ENCODE measurements at places on chromosomes 11 and 22.
A peak's percentile ranks its signal among the peaks of the same experiment; 100 is the strongest.

DNA sequence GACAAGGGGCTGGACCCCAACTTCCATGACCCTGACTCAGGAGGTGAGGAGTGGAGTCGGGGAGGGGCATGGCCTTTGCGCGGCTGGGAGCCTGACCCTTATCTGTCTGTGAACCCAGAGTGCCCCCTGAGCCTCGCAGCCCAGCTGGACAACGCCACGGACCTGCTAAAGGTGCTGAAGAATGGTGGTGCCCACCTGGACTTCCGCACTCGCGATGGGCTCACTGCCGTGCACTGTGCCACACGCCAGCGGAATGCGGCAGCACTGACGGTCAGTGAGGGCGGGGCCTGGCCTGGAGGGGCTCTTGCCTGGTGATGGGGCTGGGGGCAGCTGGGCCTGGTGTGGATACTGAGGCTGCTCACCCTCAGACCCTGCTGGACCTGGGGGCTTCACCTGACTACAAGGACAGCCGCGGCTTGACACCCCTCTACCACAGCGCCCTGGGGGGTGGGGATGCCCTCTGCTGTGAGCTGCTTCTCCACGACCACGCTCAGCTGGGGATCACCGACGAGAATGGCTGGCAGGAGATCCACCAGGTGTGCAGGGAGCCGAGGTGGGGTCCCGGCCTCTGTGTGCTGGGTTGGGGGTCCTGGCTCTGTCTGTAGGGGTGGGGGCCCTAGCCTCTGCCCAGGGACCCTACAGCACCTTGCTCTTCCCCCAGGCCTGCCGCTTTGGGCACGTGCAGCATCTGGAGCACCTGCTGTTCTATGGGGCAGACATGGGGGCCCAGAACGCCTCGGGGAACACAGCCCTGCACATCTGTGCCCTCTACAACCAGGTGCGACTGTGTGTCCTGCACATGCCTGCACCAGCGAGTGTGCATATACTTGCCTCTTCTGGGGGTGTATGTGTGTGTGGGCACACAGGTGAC lies 6.3 kb downstream of the SHANK3 start:
- DNase-seq = no peak

- DNase-seq = peak; percentile 98
Observed at GRCh38 chr22:23385678-23386631, 194.1 kb downstream of the IGLL1 start.

GRCh38 chr11:64681171-64681570 lies 41.8 kb downstream of the NRXN2 start:
- DNase-seq = no peak

- DNase-seq = no peak
Observed at GRCh38 chr11:2885017-2885677, 428 bp downstream of the CDKN1C start.

GRCh38 chr11:32388365-32388764 lies 47.0 kb downstream of the WT1 start:
- DNase-seq = no peak

GRCh38 chr11:61327669-61328071 lies 5.2 kb downstream of the DDB1 start:
- no peak for DNase-seq

- DNase-seq = no peak
Observed at GRCh38 chr22:44926491-44927415, 83.1 kb downstream of the PHF21B start.

DNA sequence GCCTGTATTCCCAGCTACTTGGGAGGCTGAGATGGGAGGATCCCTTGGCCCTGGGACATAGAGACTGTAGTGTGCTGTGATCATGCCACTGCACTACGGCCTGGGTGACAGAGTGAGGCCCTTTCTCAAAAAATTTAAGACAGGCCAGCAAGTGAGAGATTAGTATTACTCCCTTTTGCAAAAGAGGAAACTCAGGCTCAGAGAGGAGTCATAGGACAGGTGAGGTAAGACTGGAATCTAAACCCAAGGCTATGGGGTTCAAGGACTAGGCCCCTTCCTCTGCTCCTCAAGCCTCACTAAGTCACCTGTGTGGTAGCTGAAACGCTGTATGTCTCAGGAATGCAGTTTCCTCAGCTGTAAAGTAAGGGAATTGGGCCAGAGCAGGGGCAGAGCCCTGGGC lies 1.6 kb upstream of the P2RY2 start:
- no peak for DNase-seq
